Right cardiac atrium (tissue), 5 donors: ENCODE measurements at places on chromosomes 6 and 20. TPM values are rescaled to one million over a fixed set of nuclear protein-coding genes. Genes with fewer than 3 reads are reported as not detected.
A peak's percentile ranks its signal among the peaks of the same experiment; 100 is the strongest.

Gene LY86
- total RNA-seq, result 1.8 TPM

- no peak for DNase-seq
These were observed 65.5 kb upstream of the NFATC2 start for GRCh38 chr20:51608061-51608460.

GRCh38 chr6:112235956-112236355 is 18.4 kb downstream of the LAMA4 start:
- DNase-seq, result no peak

Gene PLCB4
- total RNA-seq, result 22.8 TPM

Gene TPBG
- 6.1 TPM for total RNA-seq

Gene MUC21
- total RNA-seq, result not detected

GRCh38 chr6:50887112-50887511 is 68.4 kb downstream of the TFAP2B start:
- no peak for DNase-seq

- no peak for DNase-seq
These were observed 83.9 kb downstream of the MAP3K7 start for GRCh38 chr6:90502866-90503407.

Gene RGL2
- 54.2 TPM for total RNA-seq

DNA sequence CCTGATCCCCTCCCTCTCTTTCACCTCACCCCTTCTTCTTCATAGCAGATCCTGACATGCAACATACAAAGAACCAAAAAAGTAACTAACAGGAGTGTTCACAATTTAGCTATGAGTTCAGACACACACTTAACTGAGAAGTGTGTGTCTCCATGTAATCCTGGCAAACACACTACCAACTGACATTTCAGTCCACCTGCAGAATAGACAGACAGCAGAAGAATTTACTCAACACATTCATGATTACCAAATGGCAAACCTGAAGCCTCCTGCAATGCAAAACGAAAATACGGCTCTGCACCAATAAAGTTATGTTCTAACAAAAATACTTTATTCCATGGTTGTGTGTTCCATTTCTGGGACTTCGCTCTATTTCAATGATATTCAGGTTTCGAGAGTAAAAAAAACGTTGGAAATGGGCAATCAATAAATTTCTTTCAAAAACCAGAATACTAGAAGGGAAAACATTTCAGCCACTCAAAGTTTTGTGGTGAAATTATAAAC is 2.6 kb downstream of the BACH2 start:
- no peak for DNase-seq

Gene NDUFAF4
- 104 TPM for total RNA-seq

Gene TNXB
- 120 TPM for total RNA-seq

GRCh38 chr6:108735310-108736001 is 112.8 kb upstream of the ARMC2 start:
- DNase-seq, result no peak

Gene KCNK16
- total RNA-seq, result not detected

- peak; percentile 51 for DNase-seq
These were observed 48.5 kb downstream of the PYGB start for GRCh38 chr20:25296094-25297093.

GRCh38 chr6:169807229-169807628 is 55.8 kb downstream of the ERMARD start:
- no peak for DNase-seq

- no peak for DNase-seq
These were observed 27.8 kb upstream of the RNF144B start for GRCh38 chr6:18359237-18359885.

Gene RAD21L1
- not detected for total RNA-seq

Gene TMX4
- 203 TPM for total RNA-seq

- DNase-seq, result no peak
These were observed 57.8 kb upstream of the RREB1 start for GRCh38 chr6:7050004-7050403.

Gene FOXA2
- not detected for total RNA-seq

Gene TRAPPC3L
- 0.22 TPM for total RNA-seq

Gene GGTLC1
- not detected for total RNA-seq

GRCh38 chr6:83221276-83221675 is 28.1 kb downstream of the RWDD2A start:
- DNase-seq, result no peak

- no peak for DNase-seq
These were observed 8.0 kb downstream of the MUCL3 start for GRCh38 chr6:30948811-30949210.

DNA sequence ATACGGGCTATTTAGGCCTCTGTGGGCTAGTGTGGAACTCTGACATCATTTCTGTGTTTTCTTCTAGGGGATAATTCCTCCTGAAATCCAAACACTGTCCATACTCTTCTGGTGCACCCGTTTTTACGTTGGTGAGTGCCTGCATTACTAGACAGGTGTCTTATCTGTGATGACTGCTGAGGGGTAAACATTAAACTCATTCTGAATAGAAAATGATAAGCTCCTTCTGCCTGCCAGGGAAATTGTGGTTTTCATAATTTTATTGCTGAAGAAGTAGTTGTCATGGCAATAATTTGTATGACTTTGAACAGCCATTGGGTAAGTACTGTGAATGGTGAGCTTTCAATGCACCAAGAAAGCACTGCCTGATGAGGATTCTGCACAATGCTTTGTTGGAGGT is 705.6 kb downstream of the UTRN start:
- DNase-seq, result no peak

DNA sequence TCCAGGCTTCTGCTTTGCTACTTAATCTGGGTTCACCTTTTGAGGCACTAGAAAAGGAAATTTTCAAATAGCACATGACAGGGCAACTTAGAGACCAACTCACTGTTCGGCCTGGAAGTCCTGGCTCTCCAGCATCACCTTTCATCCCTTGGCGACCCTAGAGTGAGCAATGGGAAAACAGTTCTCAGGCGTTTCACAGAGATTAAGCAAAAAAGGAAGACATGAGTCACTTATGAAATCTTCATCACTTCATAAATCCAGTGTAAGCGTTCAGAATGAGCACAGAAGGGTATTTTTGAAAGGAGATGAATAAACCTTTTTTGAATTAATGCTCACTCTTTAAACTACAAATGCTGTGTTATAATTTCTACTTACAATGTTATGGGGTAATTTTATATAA is 104.0 kb downstream of the COL12A1 start:
- DNase-seq, result no peak

Gene ASXL1
- total RNA-seq, result 42.5 TPM

- no peak for DNase-seq
These were observed 99.7 kb downstream of the EYA2 start for GRCh38 chr20:46994341-46994740.

- DNase-seq, result peak; percentile 90
These were observed 13.9 kb upstream of the TNFRSF6B start for GRCh38 chr20:63682384-63683139.

GRCh38 chr6:110823146-110823545 is 7.9 kb upstream of the CDK19 start:
- DNase-seq, result no peak

Gene CGAS
- 1.9 TPM for total RNA-seq

GRCh38 chr6:4093288-4093687 is 14.4 kb upstream of the FAM217A start:
- no peak for DNase-seq

- no peak for DNase-seq
These were observed 75.6 kb downstream of the INSM1 start for GRCh38 chr20:20443504-20443903.

Gene IL17A
- total RNA-seq, result not detected

DNA sequence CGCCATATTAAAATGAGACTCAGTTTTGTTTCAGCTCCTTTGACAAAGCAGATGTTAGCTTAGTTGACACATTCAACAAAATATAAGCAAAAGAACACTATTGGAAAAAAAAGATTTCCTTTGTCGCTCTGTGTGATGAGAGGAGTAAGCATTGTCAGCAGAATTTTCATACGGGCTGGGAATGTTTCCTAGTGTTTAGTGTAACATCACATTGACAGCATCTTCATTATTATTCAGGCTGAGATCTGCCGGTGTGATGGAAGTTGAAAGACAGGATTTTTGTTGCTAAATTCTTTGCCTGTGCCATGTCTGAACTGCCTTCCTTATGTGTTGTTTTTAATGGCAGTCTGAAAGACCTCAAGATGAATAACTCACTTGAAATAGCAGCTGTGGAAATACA is 49.1 kb downstream of the GRM1 start:
- DNase-seq, result no peak

Gene PAX1
- not detected for total RNA-seq

- DNase-seq, result no peak
These were observed 40.9 kb upstream of the NNAT start for GRCh38 chr20:37479925-37480691.

Gene IYD
- not detected for total RNA-seq

Gene DEFB129
- total RNA-seq, result not detected

GRCh38 chr6:110563711-110564110 is 87.3 kb upstream of the SLC22A16 start:
- DNase-seq, result no peak

Gene ADTRP
- total RNA-seq, result 0.42 TPM

GRCh38 chr20:47698142-47698541 is 87.1 kb downstream of the SULF2 start:
- DNase-seq, result no peak

Gene HIVEP2
- total RNA-seq, result 29.0 TPM

DNA sequence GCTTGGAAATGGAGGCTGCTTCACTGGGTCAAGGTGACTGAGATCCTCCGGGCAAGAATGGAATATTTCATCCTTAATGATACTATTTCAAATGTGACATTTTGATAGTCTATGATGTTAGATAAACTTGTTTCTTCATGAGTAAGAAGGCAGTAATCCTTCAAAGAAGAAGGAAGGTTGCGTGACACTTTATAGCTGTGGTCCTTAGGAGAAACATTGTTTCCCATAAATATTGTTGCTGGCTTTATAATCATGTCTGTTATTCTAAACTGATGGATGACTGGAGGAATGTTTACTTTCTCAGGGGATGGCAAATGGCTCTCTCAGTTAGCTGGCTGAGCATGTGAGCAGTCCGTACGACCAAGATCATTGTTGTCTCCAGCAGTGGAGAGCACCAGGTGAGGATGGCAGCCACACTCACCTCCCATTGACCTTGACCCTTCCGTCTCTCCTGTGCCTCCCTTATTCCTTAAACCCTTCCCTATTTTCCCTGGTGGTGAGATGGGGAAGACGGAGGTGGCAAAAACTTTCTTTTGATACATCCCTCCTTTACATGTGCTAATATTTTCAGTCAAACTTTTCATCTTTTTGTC is 171.2 kb upstream of the OLIG3 start:
- no peak for DNase-seq

DNA sequence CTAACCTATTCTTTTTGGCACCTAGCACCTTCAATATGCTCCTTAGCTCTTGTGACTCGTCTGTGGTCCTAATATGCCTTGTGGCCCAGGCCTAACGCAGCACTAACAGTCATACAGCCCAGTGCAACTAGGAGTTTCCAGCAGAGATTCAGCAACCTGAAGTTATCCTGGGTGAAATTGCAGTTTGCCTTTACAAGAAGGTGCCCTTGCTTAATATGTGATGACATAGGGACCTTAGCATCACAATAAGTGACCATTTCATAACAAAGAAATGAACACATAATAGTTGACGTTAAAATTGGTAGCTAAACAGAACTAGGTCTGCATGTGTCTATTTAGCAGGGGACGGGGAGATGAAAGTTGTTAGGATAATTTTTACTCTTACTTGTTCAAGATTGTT is 10.1 kb downstream of the FIG4 start:
- DNase-seq, result no peak

Gene TSBP1
- not detected for total RNA-seq

GRCh38 chr6:149077208-149077607 is 240.3 kb upstream of the TAB2 start:
- DNase-seq, result no peak

DNA sequence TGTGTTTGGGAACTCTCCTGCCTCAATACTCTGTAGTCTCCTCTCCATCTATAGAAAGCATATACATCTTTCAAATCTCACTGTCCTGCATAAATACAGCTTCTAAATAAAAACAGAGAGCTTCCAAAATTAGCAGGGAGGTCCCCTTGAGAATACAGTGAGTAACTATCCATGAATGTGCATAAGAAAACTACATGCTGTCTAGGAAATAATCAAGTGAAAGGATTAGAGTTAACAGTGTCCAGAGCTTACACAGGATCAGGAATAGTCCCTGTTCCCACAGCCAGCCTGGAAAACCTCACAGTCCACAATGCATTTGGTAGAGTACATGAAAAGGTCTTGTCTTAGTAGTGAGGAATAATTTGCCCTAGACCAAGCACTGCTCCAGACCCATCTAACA is 123.0 kb upstream of the POU3F2 start:
- DNase-seq, result no peak

DNA sequence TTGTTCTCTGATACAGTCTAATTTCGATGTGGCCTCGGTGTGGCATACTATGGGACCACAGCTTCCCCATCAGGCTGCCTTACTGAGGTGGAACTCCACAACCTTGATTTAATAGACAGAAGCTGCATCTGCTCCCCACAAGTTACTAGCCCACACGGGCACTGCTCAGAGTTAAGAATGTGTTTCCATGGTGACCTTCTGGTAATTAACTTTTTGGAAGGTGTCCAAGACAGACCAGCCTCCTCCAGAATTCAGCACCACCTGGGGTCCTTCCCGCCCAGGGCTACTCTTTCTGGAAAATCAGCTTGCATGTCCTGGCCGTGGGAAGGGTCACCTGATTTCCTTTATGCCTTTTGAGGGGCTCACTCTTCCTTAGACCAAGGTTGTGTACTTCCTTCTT is 48.7 kb upstream of the CDH4 start:
- no peak for DNase-seq

Gene PROKR2
- not detected for total RNA-seq

Gene ZC2HC1B
- not detected for total RNA-seq

DNA sequence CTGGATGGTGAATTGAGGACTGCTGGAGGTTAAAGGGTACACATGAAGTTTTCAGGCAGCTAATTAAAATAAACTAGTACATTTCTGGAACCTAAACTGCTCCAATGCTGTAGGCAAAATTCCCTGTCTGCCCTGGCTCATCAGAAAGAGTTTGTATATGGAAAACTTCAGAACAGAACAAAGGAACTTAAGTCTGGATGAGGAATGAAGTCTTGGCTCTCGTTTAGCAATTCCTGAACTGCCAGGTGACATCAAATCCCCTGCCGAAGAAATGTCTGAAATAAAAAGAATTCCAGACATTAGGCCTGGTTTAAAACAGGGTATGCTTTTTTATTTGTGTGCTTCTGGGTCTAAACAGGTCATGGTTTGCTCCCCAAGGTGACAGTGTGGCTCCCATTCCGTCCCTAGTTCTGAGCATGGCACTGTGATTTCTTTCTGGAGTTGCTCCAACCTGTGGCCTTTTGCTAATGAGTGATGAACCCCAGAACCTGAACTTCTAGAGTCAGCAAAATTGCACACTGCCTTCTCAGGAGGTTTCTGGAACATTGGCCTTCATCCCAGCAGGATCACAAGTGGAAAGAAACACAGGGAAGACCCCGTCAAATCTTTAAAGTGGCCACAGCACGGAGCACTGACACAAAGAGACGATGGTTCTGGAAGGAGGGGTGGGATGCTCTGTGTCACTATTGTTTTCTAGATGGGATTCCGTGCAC is 129.4 kb upstream of the NAA20 start:
- DNase-seq, result no peak

GRCh38 chr6:55964136-55964535 is 88.7 kb upstream of the BMP5 start:
- DNase-seq, result no peak

Gene GUCA1A
- total RNA-seq, result not detected
